ENCODE measurements at places on chromosomes 7 and 10.

DNA sequence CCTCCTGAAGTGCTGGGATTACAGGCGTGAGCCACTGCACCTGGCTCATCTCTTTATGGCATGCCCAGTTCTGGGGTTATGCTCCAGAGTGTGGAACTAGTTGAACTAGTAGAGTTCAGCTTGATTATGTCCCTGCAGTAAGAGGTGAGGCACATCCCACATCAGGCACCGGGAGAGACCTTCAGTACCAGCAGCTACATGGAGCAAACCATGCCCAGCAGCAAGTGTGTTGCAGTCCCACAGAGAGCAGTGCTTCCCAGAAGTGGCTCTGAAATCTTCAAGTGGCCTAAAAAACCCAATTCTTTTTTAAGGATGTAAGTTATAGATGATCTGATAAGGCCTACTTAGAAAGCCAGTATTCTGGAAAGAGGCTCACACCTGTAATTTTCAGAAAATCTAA lies 331.9 kb upstream of the PRKCQ start:
- DNase-seq: no peak

DNA sequence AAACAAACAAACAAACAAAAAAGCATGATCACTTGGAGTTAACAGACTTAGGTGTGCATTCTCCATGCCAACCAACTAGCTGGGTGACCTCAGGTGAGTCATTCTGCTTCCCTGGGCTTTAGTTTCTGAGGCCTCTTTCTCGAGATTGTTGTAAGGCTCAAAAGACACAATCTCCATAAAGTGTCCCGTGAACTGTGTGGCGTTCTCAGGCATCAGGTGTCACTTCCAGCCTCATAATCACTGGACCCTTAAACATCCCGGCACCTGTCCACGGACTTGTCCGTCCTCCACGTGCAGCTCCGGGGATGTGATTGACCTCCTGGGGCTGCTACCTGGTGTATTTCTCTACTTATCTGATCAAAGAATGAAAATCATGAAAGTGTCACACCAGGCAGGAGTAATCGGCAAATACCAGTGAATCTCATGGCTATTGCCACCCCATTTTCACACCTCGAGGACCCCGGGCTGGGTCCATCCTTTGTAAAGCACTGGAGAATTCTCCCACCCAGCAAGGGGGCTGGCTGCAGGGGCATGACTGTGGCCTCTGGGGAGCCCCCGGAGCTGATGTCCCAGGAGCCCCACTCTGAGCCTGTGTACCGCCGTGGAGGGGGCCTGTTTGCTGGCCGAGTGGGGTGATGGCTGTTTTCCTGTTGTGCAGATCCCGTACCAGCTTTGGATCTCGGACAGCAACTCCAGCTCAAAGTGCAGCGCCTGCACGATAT lies 189.8 kb upstream of the SH2B2 start:
- no peak for DNase-seq

- DNase-seq: no peak
Observed at GRCh38 chr10:32104622-32105509, 48.6 kb upstream of the KIF5B start.

DNA sequence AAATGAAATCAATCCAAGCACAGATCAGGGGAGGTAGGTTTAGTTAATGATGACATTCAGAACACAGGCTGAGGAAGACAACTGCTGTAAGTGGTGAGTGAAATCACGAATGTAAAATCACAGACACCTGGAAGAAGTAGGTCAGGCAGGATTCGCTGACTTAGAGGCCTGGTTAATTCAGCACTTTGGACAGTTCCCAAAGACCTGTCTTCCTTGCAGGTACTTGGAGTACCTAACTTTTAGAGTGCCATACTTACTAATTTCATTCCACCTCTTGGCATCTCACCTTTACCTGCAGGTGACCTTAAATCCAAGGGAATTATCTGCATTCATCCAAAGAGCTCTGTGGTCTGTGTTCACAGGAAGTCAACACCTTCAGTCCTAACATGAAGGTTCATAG lies 822.3 kb downstream of the PHTF2 start:
- DNase-seq: no peak

- DNase-seq: no peak
Observed at GRCh38 chr10:32629910-32630309, 184.0 kb downstream of the CCDC7 start.

DNA sequence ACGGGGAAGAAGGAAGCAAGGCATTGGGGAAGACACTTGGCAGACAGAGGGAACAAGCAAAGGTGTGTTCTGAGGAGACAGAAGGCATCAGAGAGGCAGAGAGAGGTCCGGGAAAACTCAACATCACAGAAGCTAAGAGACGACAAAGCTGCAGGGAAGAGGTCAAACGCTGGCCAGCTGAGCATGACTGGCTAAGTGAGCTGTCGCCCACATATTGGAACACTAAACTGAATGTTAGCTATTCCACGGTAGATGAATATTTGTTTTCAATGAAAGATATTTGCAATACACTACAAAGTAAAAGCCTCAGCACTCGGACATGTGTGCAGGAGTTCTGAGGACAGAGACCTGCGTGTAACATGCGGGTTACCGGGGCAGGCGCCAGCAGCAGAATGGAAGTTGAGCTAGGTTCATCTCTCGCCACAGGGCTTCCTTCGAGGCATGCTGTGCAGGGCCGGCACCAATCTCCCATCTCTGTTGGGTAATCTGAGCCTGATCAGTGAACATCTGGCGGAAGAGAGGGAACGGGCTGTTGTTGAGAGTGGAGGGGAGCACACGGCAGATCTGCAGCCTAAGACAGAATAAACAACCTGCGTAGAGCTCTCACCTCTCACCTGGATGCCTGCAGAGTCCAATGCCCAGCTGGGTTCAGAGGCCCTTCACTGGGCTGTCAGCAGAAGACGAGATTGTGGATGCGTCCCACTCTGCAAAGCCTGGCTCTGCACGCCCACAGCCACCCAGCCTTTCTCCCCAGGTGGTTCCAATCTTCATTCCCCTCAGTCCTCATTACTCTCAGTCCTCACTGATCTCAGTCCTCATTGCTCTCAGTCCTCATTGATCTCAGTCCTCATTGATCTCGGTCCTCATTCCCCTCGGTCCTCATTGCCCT lies 35.9 kb downstream of the INSIG1 start:
- DNase-seq: no peak

DNA sequence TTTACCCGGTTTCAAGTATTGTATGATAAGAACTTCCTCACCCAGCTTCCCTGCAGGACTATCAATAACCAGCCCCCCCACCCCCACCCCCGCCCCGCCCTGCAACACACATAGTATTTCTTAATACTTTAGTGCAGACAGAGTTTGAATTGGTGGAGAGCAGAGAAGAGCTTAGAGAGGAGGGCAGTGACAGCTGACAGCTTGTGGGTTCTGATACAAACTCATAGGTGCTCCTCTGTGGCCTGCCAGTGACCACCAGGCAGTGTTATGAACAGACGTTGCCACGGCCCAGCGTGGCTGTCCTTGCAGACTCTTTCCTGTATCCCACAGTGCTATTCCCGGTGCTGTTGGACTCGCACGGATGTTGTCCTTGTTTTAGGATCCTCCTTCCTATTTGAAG lies 186.9 kb upstream of the ADO start:
- DNase-seq: no peak

- DNase-seq: no peak
Observed at GRCh38 chr7:139131601-139132041, 22.1 kb upstream of the ZC3HAV1 start.

DNA sequence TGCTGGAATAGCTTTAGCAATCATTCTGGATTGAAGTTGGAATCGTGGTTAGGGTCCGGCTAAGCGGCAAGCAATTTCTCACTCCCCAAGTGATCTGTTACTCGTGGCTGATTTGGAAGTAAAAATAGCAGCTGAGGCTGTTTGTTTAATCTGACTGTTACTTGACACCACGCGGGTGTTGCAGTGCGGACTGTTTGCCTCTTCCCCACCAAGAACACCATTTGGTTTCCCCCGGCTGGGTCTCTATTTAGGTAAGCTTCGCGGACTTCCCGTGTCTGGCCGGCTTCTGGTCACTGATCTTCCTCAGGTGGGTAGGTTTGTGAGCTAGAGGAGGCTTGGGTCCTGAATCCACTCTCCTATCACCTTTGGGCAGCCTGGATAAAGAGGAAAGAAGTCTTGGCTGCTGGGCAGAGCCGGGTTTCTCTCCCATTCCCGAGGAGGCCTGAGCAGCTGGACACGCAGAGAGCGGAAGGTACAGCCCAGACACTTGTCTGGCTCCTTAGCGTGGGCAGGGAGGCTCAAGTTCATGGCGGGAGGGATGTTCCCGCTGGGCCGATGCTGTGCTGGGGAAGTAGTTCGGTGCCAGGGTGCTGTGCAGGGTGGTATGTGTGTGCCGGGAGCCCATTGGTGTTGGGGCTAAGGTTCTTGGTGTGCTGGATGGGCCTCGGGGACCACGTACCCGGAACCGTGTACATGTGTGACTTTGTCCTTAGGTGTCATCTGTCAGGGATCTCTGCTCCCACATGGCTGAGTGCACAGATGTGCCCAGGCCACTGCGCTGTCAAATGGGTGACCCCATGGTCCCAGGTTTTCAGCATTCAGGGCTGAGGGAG lies at the start of gene C10orf71:
Gene C10orf71 (plus strand): TSS at position 188 of the 833 bp plus-strand sequence. CDS start 23,376 bp downstream, outside the sequence.
- DNase-seq: no peak

DNA sequence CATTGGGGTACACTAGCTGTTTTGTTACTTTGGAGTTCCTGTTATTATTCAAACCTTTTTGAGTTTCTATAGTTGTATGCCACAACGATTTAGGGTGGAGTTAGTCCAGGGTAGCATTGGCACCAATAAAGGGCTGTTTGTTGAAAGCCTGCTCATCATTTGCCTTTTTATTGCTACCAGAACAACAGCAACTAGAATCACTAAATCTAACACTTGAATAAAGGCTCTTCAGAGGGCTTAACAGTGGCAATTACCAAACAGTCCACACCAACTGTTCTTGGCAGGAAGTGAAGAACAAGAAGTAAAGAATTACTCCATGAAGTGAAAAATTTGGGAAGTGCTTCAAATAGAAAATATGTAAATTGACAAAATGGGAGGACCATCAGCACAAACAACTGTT lies 621.4 kb downstream of the PHTF2 start:
- DNase-seq: no peak

DNA sequence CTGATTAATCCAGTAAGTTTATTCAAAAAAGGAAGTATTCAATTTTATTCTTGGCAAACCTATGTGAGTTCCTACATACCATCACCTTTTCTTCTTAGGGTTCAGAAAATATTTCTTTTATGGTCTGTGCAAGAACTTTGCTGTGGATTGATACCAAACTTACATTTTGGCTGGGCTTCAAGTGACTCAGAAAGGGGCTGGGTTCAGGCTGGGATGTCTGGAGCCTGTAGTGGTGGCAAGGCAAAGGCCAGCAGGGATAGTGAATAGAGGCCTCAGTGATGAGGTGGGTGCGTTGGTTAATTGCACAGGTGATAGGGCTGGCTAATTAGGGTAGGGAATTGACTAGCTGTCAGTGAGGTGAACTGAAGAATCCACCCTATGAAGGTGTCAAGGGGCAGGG lies 40.2 kb upstream of the ATXN7L1 start:
- no peak for DNase-seq

DNA sequence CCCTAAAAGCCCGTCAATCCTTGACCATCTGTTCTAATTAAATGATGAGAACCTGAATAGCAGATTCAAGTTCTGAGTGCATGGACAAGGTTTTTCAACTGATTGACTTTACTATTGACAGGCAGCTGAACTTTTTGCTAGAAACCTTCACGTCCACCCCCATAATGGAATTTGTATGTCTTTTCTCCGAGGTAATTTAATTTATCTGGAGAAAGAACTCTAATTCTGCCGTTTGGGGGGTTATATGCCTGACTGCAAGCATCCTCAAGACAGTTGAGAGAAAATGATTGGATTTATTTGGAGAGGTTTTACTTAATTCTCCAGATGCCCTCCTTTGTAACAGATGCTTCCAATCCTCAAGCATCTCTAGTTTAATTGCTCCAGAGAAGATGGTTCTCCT lies 1053.4 kb upstream of the AUTS2 start:
- DNase-seq: no peak

GRCh38 chr7:40580776-40581175 lies 446.0 kb downstream of the SUGCT start:
- no peak for DNase-seq

DNA sequence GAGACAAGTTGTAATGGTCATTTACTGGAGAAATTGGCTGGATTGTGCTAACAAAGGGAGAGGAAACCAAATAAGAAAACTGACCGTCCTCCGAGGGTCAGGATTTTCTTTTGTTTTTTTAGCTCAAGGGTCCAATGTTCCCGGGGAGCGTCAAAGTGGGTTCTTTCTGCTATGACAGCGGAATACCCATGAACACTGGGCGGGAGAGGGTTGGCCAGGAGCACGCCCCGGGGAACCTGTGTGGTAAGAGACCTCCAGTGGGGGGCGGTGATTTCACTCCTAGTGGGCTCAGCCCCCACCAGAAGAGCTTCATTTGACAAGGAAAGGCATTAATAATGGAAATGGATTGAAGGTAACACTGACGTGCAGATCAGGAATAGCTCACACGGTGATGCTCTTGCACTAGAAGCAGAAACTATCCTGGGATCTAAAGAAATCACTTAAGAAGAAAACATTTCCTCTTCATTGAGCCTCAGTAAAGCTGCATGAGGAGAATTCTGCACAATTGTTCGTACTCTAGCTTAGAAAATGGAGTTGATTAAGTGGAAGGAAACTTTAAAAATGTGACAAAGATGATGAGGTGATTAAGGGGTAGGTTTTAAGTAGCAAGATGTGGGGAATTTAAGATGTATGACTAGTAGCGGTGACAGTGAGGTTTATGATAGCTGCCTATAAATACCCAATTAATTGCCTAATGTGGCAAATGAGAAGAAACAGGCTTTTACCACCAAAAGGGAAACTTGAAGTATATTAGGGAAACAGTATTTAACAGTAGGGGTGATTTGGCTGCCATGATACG lies 627.2 kb downstream of the SUGCT start:
- no peak for DNase-seq

- no peak for DNase-seq
Observed at GRCh38 chr10:123781956-123782500, 109.6 kb downstream of the CPXM2 start.

- no peak for DNase-seq
Observed at GRCh38 chr7:10312942-10313341, 660.7 kb upstream of the PHF14 start.

- DNase-seq: no peak
Observed at GRCh38 chr7:116463956-116464355, 35.6 kb upstream of the CAV2 start.

- DNase-seq: peak; percentile 44
Observed at GRCh38 chr10:71812016-71812912, 38.8 kb downstream of the PSAP start.

GRCh38 chr7:37669818-37670217 lies 13.7 kb upstream of the GPR141 start:
- DNase-seq: no peak

- DNase-seq: no peak
Observed at GRCh38 chr7:1666317-1666822, 3.7 kb upstream of the ELFN1 start.

- DNase-seq: no peak
Observed at GRCh38 chr10:36504758-36505157, 620.6 kb upstream of the ANKRD30A start.

GRCh38 chr7:156534925-156535324 lies 105.6 kb upstream of the RNF32 start:
- no peak for DNase-seq

Measured in NCI-H2081 (cell line).